ENCODE measurements at places on chromosomes 12 and 14.

- H3K27ac ChIP-seq = no peak overlapping the region
- no peaks in the 10 kb centered on the region for H3K27me3 ChIP-seq
- H3K36me3 ChIP-seq = no peaks in the 10 kb centered on the region
- no peaks in the 10 kb centered on the region for H3K4me1 ChIP-seq
- ATAC-seq = no peak
- no peak overlapping the region for H3K4me3 ChIP-seq
Measured at GRCh38 chr14:53325176-53325806, 172.2 kb upstream of the DDHD1 start.

GRCh38 chr14:67892466-67893100 lies 73.0 kb downstream of the RAD51B start:
- peaks cover 3% of the 10 kb centered on the region for H3K36me3 ChIP-seq
- H3K27me3 ChIP-seq = no peaks in the 10 kb centered on the region
- H3K4me3 ChIP-seq = no peak overlapping the region
- ATAC-seq = no peak
- H3K4me1 ChIP-seq = no peaks in the 10 kb centered on the region
- no peak overlapping the region for H3K27ac ChIP-seq

DNA sequence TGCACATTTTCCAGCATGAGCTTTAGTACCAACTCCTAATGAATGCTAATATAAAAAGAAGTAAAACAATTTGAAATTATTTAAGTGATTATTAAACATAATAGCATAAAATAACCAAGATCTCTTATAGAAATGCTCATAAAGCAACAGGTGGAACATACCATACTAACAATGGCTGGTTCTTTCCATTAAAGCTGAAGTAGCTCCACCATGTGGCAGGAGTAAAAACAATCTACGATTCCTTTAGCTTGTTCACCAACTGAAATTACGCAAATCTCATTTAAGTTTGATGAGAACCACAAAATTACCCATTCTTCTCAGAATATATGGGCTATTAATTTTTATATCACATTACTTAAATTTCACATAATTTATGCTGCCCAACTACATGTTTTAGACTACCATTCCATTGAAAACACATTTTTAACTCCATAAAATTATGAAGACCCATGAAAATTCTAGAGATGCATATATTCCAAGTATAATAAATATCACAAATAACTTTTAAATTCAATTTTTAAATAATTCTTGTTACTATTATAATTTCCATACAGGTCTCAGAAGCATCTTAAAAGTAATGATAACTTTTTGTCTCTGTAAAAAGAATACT lies 213.6 kb downstream of the DAD1 start:
- H3K36me3 ChIP-seq = no peaks in the 10 kb centered on the region
- H3K27me3 ChIP-seq = no peaks in the 10 kb centered on the region
- no peak overlapping the region for H3K27ac ChIP-seq
- H3K4me3 ChIP-seq = no peak overlapping the region

DNA sequence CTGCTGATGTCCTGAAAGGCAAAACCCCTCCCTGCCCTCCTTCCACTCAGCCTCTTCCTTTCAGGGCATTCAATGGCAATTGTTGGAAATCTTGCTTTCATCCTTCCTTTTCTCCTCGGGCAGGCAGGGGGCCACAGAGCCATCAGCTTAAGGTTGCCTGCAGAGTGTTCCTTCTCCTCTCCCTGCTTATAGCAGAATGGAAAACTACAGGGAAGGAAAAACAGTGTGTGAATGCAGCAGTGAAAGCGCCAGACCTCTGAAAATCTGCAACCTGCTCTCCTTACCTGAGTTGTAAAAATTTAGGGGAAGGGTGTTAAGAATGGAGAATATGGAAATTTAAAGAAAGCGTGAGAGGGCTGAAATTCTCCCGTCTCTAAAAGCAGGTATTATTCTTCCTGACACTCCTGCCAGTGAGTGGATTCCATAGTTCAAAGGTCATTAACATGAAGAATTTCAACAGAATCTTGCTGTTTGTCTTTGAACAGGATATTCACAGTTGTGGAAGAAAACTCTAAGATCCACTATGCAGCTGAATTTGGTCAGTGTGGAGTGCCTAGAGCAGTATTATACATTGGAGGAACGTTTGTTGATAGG lies 348.8 kb downstream of the KCNH5 start:
- H3K27ac ChIP-seq = no peak overlapping the region
- H3K27me3 ChIP-seq = no peaks in the 10 kb centered on the region
- no peaks in the 10 kb centered on the region for H3K4me1 ChIP-seq
- H3K36me3 ChIP-seq = no peaks in the 10 kb centered on the region
- no peak for ATAC-seq
- no peak overlapping the region for H3K4me3 ChIP-seq

GRCh38 chr12:77577791-77578190 lies 252.9 kb upstream of the NAV3 start:
- no peak overlapping the region for H3K4me3 ChIP-seq
- H3K27ac ChIP-seq = no peak overlapping the region
- H3K27me3 ChIP-seq = no peaks in the 10 kb centered on the region

GRCh38 chr12:109652233-109652976 lies 61.2 kb upstream of the FAM222A start:
- H3K27me3 ChIP-seq = peaks cover 11% of the 10 kb centered on the region
- no peaks in the 10 kb centered on the region for H3K4me1 ChIP-seq

GRCh38 chr12:67669934-67670631 lies 21.5 kb downstream of the DYRK2 start:
- H3K27ac ChIP-seq = no peak overlapping the region
- no peak overlapping the region for H3K4me3 ChIP-seq
- no peaks in the 10 kb centered on the region for H3K27me3 ChIP-seq
- peaks cover 28% of the 10 kb centered on the region for H3K36me3 ChIP-seq
- peaks cover 22% of the 10 kb centered on the region for H3K4me1 ChIP-seq
- ATAC-seq = no peak

DNA sequence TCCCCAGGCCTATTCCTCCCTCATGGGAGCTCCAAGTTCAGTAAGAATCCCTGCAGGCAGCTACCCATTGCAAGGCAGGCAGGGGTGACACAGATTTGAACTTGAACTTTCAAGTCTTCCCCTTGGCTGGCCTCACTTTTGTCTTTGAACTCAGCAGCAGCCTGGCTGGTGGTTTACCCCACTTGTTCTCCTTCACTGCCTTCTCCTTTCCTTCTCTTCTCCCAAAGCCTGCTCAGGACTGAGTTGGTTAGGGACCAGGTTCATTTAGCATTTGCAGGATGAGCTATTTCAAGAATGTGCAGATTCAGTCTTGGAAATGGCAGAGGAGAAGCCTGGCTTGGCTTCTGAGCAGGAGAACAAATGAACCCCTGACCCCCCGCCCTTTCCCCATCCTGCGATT lies 67.7 kb upstream of the TBX3 start:
- no peak overlapping the region for H3K27ac ChIP-seq
- H3K4me1 ChIP-seq = no peaks in the 10 kb centered on the region
- no peak overlapping the region for H3K4me3 ChIP-seq
- no peaks in the 10 kb centered on the region for H3K36me3 ChIP-seq
- H3K27me3 ChIP-seq = peaks cover 3% of the 10 kb centered on the region

DNA sequence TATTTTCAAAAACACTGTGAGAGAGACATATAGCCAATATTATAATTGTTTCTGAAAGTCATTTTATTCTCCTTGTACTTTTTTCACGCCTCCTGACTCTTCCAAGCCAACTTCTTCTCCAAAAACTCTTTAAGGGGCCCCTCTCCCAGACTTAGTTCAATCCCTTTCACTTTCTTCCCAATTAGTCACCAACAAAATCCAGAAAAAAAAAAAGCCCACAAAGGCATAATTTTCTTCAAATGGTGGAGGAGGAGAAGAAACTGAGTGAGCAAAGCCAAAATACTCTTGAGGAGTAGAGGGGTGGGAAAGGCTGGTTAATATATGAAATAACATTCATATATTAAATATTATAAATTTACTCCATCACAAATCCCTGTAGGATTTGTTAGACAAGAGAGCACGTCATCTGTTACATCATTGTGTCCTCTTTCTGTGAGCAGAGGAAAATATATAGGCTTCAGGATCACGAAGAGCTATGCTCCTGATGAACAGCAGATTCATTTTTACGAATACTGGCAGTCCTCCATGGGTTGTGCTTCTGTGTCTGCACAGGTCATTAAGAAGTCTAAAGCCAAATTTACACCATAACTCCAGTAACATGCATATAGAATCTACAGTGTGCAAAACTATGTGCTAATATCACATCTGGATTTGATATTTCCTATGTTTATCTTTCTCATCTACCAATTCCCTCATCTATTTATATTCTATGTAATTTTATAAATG lies 25.9 kb upstream of the NID2 start:
- peaks cover 16% of the 10 kb centered on the region for H3K27me3 ChIP-seq
- H3K4me1 ChIP-seq = no peaks in the 10 kb centered on the region
- H3K4me3 ChIP-seq = no peak overlapping the region
- H3K27ac ChIP-seq = no peak overlapping the region
- ATAC-seq = no peak

GRCh38 chr12:3122841-3123678 lies 45.9 kb downstream of the TSPAN9 start:
- no peak overlapping the region for H3K27ac ChIP-seq
- no peaks in the 10 kb centered on the region for H3K36me3 ChIP-seq
- no peak for ATAC-seq
- no peaks in the 10 kb centered on the region for H3K4me1 ChIP-seq

DNA sequence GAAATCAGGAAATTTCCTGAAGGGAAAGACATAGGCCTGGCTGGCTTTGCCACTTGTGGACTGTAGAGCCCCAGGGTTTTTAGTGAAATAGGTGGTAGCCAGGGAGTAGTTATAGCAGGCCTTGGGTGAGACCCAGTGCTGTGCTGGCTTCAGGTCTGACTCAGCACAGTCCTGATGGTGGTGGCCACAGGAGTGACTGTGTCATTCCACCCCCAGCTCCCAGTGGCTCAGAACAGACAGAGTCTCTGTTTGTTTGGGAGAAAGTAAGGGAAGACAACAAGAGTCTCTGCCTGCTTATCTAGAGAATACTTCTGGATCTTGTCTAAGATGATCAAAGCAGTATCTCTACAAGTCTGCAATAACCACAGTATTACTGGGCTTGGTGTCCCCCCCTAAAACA lies 27.5 kb upstream of the OR6J1 start:
- H3K27ac ChIP-seq = no peak overlapping the region
- ATAC-seq = peak; percentile 86
- peaks cover 5% of the 10 kb centered on the region for H3K4me1 ChIP-seq

- H3K36me3 ChIP-seq = no peaks in the 10 kb centered on the region
- H3K4me1 ChIP-seq = no peaks in the 10 kb centered on the region
- no peak overlapping the region for H3K4me3 ChIP-seq
- no peak overlapping the region for H3K27ac ChIP-seq
- no peaks in the 10 kb centered on the region for H3K27me3 ChIP-seq
Measured at GRCh38 chr12:41073633-41074472, 114.3 kb upstream of the PDZRN4 start.

GRCh38 chr12:39935275-39935674 lies 170.6 kb downstream of the SLC2A13 start:
- H3K36me3 ChIP-seq = no peaks in the 10 kb centered on the region
- no peak overlapping the region for H3K4me3 ChIP-seq
- no peaks in the 10 kb centered on the region for H3K4me1 ChIP-seq
- ATAC-seq = peak; percentile 84
- no peak overlapping the region for H3K27ac ChIP-seq

- no peaks in the 10 kb centered on the region for H3K27me3 ChIP-seq
- peaks cover 27% of the 10 kb centered on the region for H3K36me3 ChIP-seq
- peak overlapping the region; percentile 78 for H3K27ac ChIP-seq
- H3K4me3 ChIP-seq = peak overlapping the region; percentile 57
- H3K4me1 ChIP-seq = peaks cover 17% of the 10 kb centered on the region
Measured at GRCh38 chr12:94405413-94406116, 54.1 kb downstream of the CEP83 start.

DNA sequence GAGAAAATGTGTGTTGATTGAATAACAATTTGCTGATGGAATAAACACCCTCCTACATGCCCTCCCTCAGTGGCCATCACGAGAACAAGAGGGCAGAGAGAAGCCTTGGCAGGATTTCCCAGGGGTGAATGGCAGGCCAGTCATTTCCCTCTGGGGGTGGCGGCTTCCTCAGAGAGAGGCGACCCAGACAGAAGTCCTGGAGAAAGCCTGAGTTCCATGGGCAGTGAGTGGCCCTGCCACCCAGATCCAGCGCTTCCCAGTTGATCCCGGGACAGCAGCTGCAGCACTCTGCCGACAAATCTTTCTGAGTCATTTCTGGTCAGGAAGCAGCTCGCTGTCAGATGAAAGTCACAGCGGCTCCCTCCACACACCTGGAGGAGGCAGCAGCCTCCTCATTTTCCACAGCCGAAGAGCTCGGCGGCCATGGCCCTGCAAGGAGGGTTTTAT lies 123.0 kb downstream of the SCARB1 start:
- ATAC-seq = peak; percentile 46
- peaks cover 8% of the 10 kb centered on the region for H3K36me3 ChIP-seq
- H3K27me3 ChIP-seq = peaks cover 6% of the 10 kb centered on the region
- no peak overlapping the region for H3K27ac ChIP-seq
- H3K4me1 ChIP-seq = peaks cover 9% of the 10 kb centered on the region

DNA sequence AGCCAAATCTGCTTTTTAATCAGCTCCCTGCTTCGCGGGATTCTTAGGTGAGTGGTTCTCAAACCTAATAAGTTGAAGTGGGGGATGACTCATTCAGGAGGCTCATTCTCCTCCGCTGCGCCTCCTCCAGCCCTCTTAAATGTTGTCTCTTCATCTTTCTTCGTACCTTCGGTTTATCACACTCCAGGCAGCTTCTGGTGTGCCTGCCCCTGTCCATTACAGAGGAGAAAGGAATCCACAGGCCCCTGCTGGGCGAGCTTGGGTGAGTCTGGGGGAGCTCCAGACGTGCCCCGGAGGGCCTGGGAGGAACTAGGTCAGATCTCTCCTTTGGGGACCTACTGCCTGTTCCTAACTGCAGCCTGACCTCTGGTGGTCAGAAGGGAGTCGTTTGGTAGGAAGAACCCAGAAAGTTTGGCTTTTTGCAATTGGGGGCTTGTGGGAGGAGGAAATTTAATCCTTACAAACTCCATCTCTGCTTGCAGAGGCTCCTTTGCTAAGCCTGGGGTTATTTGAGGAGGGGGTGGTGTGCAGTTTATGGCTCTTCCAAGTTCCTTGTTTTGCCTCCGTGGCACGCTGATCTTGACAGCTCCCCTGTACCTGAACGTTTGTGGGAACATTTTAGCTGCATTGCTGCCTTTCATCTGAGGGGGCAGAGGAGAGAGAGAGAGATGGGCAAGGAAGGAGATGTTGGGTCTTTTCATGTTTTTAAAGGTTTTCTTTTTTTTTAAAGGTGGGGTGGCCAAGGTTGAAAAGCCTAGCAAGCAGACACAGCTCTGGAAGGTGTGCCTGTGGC lies 84.1 kb upstream of the GNG2 start:
- no peaks in the 10 kb centered on the region for H3K36me3 ChIP-seq
- H3K27me3 ChIP-seq = peaks cover 8% of the 10 kb centered on the region
- H3K4me3 ChIP-seq = peak overlapping the region; percentile 38
- H3K27ac ChIP-seq = no peak overlapping the region

DNA sequence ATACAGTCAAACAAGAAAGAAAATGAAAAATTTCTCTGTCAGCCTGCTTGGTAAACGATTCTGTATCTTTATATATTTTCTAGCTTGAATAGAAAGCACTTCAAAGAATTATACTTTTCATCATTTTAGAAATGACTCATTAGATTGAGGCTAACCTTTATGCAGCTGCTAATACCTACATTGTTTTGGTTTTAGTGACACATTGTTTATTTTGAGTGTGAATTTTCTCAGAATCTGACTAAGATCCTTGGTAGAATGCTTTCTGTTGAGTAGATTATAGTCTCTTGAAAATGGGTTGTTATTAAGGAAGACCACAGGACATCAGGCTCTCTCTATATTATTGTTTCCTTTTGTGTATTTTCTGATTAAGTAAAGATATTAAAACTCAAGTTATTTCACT lies at the start of gene PMCH:
Gene PMCH (minus strand): TSS at position 45 of the 400 bp plus-strand sequence. CDS start 63 bp downstream, outside the sequence.
- ATAC-seq = peak; percentile 99
- H3K27ac ChIP-seq = peak within 1 kb of the TSS; percentile 27
- no peaks in the 10 kb centered on the region for H3K27me3 ChIP-seq
- no peaks in the 10 kb centered on the region for H3K4me1 ChIP-seq
